Kidney glomerular epithelial cell (primary cell): ENCODE measurements at places on chromosomes 16 and 17.

GRCh38 chr16:53689636-53690035, 14.0 kb downstream of the RPGRIP1L start:
- DNase-seq = no peak

GRCh38 chr17:77884967-77885641, 73.4 kb upstream of the TNRC6C start:
- DNase-seq = no peak

DNA sequence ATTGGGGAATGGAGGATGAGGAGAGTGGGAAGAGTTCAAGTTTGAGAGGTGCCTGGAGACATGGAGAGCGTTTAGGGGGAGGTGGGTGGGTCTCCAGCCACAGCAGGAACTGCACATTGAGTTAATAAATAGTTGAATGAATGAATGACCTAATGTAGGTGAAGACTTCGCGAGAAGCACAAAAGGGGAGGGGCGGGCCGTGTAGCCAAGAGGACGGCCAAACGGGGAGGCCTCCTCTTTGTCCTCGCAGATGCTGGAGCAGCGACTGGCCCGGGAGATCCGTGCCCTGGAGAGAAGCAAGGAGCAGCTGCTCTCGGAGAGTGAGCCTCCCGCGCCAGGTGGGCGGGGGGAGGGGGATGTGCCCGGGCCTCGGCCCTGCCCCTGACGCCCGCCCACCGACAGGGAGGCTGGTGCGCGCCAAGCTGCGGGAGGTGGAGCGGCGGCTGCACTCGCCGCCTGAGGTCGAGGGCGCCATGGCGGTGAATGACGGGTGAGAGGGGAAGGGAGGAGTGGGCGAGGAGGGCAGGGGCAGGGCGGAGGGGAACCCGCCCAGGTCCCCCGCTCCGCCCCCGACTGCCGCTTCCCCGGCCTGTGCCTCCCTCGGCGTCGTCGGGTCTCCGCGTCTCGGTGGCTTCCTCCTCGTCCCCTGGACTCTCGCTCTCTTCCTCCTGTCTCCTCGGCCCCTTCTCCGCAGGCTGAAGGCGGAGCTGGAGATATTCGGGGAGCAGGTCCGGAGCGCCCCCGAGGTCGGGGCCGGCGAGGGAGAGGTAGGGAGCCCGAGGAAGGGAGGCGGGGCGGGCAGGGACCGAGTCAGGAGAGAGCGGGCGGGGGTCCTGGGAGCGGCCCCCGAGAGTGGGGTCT, 12.9 kb downstream of the SYCE1L start:
- DNase-seq = peak; percentile 23

GRCh38 chr16:7182510-7183109, 150.0 kb upstream of the RBFOX1 start:
- DNase-seq = peak; percentile 6

DNA sequence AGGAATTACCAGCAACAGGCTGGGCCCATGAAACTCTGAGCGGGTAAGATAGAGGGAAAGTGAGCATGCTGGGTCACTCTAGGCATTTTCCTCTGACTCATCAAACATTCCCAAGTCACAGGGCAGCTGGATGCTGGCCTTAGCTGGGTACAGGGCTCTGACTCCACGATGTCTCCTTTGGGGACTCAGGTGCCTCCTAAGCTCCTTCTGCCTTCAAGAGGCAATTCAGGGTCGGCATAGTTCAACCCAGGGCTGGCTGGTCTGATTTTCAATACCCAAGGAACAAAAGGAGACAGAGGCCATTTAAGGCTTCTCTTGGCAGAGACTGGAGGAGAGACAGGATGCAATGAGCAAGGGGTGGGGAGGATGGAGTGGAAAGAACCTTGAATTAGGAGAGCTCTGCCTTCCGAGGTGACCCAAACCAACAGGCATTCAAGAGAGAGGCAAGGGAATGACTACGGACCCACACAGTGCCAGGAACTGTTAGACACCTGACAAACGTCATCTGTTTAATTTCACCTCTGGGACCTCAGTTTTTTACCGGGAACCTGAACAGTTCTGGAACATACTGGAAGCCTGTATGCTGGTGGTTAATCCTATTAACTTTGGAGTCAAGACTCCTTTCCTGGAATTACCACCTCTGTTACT, 910 bp downstream of the WBP2 start:
- peak; percentile 46 for DNase-seq

DNA sequence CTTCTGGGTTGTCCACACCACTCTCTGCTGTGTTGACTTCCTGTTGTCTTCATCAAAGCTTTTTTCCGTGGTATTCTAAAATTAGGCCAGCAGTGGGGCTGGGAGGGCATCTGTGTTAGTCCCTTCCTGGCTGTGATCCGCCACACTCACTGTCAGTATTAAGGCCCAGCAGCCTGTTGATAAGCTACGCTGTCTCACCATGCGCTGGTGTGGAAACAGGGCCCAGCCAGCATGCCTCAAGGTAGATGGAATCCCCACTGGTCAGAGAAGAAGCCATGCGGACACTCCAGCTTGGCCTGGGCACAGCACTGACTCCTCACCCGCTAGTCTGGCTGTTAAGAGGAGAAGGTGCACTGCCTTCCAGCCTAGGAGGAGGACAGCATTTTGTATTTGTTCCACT, 11.4 kb downstream of the CDR2L start:
- DNase-seq = no peak

- DNase-seq = peak; percentile 66
Measured at GRCh38 chr17:35244341-35245195, 1.7 kb downstream of the SLFN5 start.

DNA sequence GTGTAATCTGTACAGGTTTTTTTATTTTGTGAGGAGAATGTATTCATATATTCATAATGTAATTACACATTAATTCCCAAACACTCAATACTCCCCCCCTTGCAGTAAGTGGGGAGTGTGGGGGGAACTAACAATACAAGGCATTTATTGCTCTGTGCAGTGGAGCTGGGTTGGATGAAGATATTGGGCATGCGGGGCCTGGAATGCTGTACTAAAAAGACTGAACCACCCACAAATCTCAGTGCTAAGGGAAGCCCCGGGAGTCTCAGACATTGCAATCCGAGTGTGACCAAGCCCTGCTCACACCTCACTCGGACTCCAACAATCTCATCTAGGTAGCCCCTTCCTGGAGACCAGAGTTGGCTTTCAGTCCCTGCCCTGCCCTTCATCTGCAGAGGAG, 6.0 kb downstream of the PLLP start:
- no peak for DNase-seq

GRCh38 chr17:64190472-64190871, 60.5 kb upstream of the ERN1 start:
- DNase-seq = no peak

GRCh38 chr16:66928702-66929388, 3.5 kb upstream of the RRAD start:
- DNase-seq = no peak

- peak; percentile 28 for DNase-seq
Measured at GRCh38 chr17:59914274-59914854, 21.4 kb downstream of the RPS6KB1 start.

GRCh38 chr17:16106161-16106891, 106.7 kb downstream of the TTC19 start:
- DNase-seq = no peak

DNA sequence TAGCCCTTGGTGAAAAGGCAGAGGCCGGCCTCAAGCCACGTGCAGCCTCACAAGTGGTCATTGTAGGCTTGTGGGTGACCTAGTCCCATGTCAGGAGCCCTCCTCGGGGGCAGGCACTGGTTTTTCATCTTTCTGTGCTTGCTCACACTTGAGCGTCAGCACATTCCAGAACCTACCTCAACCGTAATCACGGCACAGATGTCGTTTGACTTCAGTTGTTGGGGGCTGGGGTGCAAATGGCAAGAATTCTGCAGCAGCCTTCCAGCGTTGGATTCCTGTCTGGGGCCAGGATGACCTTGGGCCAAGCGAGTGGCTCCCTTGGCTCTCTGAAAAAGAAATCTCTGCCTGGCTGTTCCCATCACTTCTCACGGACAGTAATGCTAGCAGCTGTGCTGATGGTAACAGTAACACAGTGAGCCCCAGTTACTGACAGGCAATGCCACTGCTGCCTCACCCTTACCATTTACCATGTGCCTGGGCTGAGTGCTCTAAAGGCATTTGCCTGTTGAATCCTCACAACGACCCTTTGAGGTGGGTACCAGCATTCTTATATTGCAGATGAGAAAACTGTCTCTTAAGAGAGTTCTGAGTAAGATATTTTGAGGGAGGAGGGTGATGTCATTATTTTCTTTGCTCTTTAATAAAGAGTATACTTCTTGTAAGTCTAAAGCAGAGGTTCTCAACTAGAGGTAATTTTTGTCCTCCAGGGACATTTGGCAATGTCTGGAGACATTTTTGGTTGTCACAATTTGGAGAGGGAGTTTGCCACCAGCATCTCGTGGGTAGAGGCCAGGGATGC, 46.5 kb downstream of the KSR1 start:
- peak; percentile 72 for DNase-seq

- DNase-seq = no peak
Measured at GRCh38 chr16:85428899-85429775, 184.0 kb upstream of the GSE1 start.

- DNase-seq = no peak
Measured at GRCh38 chr16:19837331-19837980, 47.2 kb downstream of the GPRC5B start.

DNA sequence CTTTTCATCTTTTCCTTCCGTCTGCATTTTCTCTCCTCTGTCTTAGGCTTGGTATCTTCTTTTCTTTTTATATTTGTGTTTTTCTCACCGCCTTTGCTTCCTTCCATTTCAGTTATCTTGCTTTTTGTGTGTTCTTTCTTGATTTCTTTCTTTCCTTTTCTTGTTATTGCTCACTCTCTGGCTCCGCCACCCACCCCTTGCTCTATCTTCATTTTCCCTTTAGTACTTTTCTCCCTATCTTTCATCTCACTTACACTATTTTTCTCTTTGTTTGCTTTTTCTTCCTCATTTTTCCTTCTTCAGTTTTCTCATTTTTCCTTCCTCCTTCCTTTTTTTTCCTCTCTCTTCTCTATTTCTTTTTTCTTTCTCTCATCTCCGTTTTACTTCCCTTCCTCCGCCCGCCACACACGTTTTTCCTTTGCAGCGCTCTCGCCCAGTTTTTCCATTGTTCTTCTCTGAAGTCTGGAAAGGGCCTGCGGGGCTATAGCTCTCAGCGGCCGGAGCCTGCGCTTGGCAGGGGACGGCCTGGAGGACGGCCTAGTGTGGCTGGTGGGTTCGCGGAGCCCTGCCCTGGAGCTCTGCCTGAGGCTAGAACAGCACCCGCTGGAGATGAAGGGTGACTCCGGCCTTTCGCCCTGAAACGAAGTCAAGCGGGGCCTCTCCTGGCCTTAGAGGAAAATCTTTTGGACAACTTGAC, 5.2 kb upstream of the HOXB13 start:
- DNase-seq = no peak

DNA sequence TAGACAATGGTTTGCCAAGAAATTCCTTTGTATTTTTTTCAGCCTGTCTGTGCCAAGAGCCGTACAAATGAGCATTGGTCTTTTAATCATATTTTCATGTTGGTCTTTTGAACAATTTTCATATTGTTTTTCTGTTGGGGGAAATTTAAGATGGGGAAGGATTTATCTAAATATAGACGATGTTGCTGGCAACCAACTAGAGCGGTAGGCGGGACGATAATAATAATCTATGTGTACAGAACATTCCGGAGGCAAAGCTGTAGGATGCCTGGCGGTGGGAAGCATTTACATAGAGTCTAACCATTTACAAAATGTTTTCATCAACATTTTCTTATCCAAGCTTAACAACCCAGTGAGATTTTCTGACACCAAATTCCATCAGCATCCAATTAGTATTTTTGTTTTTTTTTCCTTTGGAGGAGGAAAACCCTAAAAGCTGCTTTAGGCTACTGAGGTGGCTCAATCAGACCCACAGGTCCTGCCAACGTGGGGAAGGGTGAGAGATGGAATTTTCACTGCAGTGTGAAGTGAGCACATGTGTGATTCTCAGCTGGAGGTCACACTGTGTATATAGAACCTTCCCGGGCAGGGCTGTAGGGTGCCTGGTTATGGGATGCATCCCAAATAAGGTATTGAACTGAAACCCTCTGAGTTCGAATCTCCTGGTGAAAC, 11.7 kb upstream of the SEC14L1 start:
- DNase-seq = no peak

DNA sequence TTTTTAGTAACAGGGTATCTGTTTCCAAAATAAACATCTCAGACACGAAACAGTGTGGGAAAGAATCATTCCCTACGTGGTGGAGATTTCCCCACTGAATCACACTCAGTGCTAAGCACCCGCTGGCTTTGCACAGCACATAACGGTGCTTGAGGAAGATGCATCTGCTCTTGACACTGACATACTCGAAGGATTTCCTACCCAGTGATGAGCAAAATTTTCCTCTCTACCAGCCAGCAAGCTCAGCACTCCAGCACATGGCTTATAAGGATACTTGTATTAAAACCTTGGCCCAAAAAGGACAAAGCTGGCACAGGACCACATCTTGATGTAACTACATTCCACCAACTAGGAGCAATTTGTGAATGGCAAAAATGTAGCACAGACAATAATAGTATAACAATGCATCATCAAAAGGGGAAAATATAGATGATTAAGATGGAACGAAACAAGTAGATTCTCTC, 59.0 kb downstream of the ANKFY1 start:
- DNase-seq = peak; percentile 26

GRCh38 chr16:28309811-28310311, 17.5 kb downstream of the SBK1 start:
- no peak for DNase-seq

DNA sequence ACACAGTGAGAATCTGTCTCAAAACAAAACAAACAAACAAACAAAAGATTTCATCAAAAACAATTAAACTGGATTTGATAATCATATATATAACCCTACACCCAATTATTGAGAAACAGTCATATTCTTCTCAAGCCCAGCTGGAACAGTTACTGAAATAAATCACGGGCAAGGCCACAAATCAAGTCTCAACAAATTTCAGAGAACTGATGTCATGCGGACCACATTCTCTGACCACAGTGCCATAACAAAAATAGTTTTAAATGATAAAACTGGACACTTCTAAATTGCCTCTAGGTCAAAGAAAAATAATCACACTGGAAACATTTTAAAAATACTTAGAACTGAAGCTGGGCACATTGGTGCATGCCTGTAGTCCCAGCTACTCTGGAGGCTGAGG, 15.9 kb upstream of the PIK3R5 start:
- DNase-seq = no peak

- no peak for DNase-seq
Measured at GRCh38 chr17:149231-149630, 11.9 kb downstream of the SCGB1C2 start.

DNA sequence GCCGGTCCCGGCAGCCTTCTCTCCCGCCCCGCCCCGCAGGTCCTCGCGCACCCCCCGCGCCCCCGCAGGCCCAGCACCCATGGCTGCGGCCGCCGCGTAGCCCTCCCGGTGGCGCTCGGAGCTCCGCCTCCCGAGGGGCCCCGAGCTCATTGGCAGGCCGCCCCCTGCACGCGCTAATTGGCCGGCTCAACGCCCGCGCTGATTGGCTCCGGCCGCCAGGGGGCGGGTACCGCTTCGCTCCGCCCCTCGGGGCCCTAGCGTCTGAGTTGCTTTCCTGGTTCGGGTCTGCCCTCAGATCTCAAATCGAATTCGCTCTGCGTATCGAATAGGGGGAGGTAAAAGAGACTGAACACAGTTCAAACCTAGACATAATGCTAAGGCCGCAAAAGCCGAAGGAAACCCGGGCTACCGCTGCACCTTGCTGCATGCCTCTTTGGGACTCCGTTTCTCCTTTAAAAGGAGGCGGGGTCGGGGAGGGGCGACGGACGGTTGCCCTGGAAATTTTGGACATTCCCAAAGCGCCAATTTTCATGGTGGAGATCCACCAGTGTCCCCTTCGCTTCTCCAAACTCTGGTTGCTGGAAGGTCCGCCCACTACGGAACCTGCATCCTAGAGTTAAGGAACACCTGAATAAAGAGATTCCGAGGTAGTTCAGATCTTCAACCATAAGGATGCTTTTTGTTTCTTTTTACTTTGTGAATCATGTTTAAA, at the start of gene DEXI:
DEXI (minus strand) TSS at position 117 of the 712 bp plus-strand sequence. CDS start 463 bp downstream, outside the sequence.
- DNase-seq = peak; percentile 88
